NK-92 treated with Interleukin-12 subunit alpha and Interleukin-12 subunit beta, amount 100 ng/mL, for 24 hours (cell line): ENCODE measurements at places on chromosomes 7 and 10.
A peak's percentile ranks its signal among the peaks of the same experiment; 100 is the strongest.

DNA sequence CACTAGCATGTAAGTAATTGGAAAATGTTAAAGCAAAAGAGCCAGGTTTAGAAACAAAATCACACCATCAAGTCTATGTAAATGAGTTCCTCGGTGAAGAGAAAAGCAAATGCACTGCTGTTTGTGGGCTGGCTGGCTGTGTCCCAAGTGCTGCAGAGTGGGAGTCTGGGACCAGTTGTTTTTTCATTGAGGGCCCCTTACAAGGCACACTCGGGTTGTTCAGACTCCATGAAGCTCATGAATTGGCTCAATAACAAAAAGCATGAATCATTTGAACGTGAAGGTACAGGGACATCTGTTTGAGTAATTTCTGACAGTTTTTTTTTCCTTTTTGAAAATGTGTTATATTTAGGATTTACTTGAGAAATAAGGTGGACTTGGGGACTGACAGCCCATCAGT is 28.0 kb downstream of the GRK5 start:
- DNase-seq: no peak

DNA sequence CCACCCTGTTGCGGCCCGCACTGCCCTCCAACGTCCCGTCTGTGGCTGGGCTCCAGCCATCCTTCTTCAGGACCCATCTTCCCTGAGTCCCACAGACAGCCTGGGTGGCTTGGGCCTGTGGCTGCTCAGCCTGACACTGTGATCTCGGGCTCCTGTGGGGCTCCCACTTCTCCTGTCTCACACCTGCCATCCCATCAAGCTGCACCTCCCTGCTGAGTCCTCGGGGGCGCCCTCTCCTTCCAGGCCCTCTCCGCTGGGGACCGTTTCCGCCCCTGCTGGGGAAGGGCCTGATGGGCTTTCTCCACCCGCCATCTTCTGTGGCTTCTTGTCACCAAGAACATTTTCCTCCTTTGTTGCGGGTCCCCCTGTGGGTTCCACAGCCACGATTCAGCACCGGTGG is 173.8 kb upstream of the PPP2R2D start:
- no peak for DNase-seq

DNA sequence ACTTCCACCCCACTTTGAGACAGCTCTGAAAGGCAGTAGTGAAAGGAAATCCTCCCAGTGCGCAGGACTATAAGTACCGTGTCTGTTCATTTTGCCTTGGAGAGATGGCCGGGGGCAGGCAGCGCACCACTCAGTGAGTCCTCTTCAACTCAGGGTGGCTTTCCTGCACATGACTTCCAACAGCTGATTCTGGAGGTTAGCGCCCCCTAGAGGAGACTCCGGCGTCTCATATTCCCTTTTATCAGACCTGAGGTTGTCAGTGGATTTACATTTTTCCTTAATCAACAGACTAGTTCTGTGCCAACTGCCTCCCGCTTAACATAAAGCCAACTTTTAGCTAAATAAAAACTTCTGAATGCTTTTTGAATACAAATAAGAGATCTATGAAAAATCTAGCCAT is 101.0 kb downstream of the HERPUD2 start:
- DNase-seq: no peak

DNA sequence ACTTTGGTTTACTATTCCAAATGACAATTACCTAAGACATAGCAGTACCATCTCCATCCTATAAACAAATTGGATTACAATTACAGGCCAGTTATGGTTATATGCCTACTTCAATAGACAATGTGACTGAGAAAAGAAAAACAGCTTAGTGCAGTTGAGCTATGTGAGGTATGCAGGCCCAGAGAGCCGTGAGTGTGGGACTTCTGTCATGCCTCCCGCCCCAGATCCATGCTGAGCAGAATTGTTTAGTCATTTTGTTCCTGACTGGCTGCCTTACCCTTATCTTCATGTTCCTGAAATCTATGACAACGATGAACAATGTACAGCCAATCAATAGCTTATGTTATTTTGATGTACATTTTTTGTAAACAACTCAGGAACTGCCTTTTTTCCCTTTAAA is 21.7 kb downstream of the LARP4B start:
- DNase-seq: no peak

- DNase-seq: no peak
Observed at GRCh38 chr7:33107136-33108066, 1.8 kb downstream of the RP9 start.

GRCh38 chr7:16668049-16668858 is 22.3 kb downstream of the BZW2 start:
- DNase-seq: peak; percentile 2

DNA sequence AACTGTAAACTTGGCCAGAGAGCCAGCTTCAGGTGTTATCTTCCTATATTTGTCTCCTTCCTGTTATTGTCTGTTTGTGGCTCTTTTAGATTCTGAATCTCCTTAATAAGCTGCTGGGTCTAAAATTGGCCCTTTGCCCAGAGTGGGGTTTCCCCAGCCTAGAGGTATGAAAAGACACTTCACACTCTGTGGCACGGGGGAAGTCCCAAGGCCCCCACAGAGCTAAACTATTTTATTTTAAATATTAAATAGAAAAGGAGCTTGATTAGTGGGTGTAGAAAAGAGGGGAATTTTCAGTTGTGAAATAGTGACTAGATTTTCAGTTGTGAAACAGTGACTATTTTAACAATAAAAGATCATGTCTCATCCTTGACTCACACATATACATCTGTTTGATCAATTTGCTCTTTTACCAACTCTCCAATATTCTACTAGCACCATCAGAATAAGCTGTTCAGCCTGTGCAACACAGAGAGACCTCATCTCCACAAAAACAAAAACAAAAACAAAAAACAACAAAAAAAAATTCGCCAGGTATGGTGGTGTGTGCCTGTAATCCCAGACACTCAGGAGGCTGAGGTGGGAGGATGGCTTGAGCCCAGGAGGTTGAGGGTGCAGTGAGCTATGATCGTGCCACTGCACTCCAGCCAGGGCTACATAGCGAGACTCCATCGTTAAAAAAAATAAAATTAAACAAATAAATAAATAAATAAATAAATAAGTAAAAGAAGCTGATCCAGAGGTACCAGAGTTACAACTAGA is 24.9 kb upstream of the ADO start:
- peak; percentile 68 for DNase-seq

GRCh38 chr7:87926581-87927461 is 7.2 kb upstream of the ADAM22 start:
- no peak for DNase-seq

- no peak for DNase-seq
Observed at GRCh38 chr7:37947138-37947940, 26.9 kb downstream of the EPDR1 start.

GRCh38 chr7:26813432-26813831 is 51.0 kb downstream of the SKAP2 start:
- DNase-seq: no peak

GRCh38 chr7:130560972-130561371 is 69.1 kb downstream of the MEST start:
- DNase-seq: no peak

- DNase-seq: no peak
Observed at GRCh38 chr10:101845893-101846292, 2.3 kb upstream of the KCNIP2 start.

DNA sequence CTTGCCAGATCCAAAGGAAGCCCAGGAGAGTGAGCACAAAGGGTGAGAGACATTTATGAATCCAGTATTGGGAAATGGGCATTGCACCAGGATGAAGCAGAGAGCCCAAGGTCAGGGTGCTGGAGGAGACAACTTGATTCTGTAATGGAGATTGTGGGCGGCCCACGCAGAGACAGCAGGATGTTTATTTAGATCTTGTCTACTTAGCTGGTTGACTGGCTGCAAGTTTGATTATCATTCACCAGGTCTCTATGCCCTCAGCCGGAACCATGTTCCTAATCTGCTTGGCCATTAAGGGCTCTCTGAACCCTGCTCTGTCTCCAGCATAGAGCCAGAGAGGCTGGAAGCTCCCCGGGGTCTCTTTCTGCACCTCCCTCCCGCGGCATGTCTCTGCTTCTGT is 188.7 kb downstream of the PLXNA4 start:
- no peak for DNase-seq

GRCh38 chr10:131280101-131280500 is 31.4 kb downstream of the TCERG1L start:
- DNase-seq: no peak

DNA sequence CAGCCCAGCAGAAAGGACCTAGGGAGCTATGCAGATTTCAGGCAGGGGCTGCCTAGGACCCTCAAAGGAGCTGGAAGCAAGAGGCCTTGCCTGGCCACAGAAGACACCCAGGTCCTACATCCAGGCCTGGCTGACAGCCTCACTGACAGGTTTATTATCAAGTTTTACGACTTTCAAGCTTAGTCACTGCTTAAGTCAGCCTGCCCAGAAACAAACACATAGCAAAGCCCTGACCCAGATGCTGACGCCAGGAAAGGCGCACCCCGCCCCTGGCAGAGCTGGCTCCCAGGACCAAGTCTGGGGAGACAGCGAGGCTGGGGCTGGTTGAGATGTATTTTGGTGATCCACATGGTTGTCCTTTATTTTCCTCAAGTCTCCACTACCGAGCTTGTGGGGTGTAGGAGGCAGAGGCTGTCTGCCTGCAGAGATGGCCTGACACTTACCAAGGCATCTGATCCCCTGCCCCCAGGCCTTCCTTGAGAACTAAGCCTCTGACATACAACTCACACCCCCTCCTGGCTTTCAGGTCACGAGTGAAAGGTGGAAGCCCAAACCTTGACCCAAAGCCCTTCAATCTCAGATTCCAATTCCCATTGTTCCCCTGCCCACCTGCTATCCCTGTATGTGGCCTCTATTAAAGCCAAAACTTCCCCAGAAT is 80.7 kb upstream of the EMX2 start:
- DNase-seq: no peak

DNA sequence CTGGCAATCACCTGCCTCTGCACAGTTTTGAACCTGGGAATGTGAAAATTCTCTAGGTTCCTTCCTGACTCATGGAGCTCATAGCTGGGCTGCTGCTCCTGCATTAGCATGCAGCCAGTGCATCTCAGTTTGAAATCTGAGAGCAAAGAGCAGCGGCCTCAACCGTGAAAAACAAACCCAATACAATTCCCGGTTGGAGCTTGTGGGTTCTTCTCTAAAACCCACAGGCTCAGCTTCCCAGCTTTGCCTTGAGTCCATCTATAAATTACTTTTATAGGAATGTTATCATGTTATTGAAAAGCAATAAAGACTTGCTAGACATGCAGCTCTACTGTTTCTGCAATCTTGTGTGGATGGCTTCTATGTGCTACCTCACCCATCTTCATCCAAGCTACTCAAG is 191.7 kb downstream of the CXCL12 start:
- no peak for DNase-seq

- DNase-seq: no peak
Observed at GRCh38 chr10:119412244-119413092, 130.1 kb downstream of the RGS10 start.

DNA sequence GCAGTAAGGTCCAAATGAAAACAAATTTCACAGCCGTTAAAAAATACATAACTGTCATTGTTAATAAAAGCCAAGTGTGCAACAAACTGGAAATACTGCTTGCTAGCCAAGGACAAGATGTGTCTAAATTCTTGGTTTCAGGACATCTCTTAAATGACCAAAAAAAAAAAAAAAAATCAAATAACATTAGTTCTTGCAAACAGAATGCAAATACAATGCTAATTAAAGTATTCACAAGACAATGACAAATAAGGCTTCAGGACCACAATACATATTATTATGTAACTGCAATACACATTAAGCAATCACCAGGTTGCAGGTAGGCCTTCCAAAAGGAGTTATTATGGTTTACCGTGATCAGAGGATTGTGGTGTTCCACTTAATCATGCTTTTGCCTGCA is 3.6 kb downstream of the ARHGAP21 start:
- no peak for DNase-seq

GRCh38 chr10:35559416-35559815 is 45.7 kb upstream of the GJD4 start:
- DNase-seq: no peak

DNA sequence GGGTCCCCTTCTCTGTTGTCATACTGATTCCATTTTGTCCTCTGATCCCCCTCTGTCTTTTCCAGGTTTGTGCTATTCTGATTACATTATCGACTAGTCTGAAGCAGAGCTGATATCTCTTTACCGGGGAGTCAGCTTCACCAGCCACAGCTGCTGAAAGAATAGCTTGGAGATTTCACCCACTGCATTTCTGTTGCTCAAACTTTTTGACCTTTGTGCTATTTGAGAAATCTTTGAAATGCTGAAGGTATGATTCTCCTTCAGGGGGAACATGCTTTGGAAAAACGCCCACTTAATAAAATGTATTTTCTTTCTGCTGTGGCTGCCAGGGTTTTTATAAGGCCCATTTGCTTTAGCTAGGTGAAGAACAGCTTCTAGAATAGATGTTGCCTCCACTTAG is 197.8 kb upstream of the TCF7L2 start:
- DNase-seq: no peak

GRCh38 chr7:5481241-5482019 is 57.8 kb upstream of the TNRC18 start:
- DNase-seq: no peak

DNA sequence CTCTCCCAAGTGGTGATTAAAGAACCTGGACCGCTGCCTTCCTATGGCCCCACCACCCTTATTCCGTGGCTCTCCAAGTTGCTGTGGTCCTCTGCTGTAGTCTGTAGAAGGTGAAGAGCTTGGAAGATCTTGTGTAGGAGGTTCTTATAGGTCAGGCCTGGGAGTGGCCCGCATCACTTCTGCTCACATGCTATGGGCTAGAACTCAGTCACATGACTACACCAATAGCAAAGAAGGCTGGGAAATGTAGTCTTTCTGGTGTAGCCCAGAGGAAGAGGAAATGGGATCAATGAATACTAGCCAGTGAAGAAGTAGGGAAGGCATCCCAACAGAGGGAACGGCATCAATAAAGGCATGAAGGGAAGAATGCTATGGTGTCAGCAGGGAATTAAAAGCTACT is 41.3 kb upstream of the AOAH start:
- DNase-seq: no peak

- no peak for DNase-seq
Observed at GRCh38 chr10:68796605-68797004, 30.7 kb upstream of the STOX1 start.

GRCh38 chr7:17948526-17949238 is 8.4 kb upstream of the SNX13 start:
- DNase-seq: no peak

GRCh38 chr10:111475720-111476119 is 398.9 kb downstream of the ADRA2A start:
- DNase-seq: no peak

GRCh38 chr7:112594397-112594796 is 113.6 kb downstream of the LSMEM1 start:
- no peak for DNase-seq

DNA sequence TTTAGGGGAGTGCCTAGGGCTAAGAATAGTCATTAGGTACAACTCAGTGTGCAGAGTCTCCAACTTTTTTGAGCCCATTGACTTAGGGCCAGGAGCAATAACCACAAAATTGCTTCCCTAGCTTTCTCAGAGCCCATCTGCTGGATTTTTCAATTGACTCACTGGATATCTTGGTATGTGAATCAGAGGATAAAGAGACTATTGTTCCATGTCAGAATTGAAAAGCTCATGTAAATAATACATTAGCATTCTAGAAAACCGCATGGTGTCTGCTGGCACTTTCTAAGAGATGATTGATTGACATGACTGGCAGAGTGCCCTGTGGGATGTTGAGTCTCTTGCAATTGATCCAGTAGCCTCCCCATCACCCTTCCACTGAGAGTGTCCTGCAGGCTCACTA is 246.2 kb downstream of the CCDC7 start:
- DNase-seq: no peak
